GM12865 (cell line): ENCODE measurements at places on chromosomes 5 and 9.

DNA sequence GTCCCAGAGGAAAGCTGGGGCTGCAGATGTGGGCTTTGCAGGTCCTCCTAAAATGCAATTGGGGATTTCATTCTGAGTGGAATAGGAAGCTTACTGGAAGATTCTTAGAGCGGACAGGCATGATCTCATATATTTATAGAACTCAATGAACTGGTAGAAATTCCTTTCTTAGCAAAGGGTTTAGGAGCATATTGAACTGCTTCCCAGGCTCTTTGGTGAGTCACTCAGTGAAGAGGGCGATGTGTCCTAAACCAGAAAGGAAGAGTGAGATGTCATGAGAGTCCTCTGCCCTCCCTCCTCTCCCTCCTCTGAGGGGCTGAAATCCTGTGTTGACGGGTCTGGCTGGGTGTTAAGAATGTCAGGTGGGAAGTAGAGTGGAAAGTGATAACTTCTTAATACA lies 26.3 kb upstream of the SEMA6A start:
- no peak for DNase-seq

DNA sequence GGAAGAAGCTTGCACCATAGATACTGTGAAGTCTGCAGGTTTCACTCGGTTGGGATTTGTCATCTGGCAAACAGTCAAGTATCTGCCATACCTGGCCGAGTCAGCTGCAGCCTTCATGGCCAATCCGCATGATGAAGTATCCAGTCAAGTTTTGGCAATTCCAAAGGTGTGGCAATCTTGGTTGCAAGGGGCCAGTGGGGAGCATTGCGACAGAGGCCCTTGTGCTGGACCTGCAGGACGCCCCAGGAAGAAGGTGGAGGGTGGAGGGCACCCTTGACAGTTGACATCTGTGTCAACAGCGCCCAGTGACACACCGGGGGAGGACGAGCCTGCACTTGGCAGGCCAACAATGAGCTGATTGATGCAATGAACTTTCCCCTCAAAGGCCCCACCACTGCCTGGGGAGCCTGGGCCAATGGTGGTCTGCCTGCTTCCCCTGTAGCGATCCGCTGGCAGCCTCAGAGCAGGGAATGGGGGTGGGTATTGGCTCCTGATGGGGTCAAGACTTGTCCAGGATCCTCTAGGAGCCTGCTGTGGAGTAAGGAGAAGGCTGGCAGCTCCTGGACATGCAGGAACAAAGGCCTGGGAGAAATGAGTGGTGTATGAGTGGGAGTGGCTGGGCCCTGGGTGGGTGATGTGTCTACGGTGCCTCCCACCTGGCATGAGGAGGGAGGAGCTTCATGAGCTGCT lies 122.8 kb upstream of the PITX1 start:
- no peak for DNase-seq

DNA sequence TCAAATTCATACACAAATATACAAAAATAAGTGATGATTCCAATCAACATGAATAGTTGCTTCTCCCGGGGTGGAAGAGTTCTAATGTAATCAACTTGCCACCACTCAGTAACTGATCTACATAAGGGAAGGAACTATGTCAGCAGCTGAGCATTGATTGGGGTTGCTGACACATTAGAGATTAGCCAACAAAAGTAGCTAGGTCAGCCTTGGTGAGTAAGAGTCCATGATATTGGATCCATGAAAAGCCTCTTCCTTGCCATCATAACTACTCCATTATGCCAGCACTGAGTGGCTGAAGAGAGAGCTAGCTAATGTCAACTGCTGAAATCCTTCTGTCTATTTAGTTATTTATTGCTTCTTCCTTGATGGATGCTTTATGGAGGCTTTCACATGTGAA lies 309.8 kb downstream of the NFIB start:
- no peak for DNase-seq

DNA sequence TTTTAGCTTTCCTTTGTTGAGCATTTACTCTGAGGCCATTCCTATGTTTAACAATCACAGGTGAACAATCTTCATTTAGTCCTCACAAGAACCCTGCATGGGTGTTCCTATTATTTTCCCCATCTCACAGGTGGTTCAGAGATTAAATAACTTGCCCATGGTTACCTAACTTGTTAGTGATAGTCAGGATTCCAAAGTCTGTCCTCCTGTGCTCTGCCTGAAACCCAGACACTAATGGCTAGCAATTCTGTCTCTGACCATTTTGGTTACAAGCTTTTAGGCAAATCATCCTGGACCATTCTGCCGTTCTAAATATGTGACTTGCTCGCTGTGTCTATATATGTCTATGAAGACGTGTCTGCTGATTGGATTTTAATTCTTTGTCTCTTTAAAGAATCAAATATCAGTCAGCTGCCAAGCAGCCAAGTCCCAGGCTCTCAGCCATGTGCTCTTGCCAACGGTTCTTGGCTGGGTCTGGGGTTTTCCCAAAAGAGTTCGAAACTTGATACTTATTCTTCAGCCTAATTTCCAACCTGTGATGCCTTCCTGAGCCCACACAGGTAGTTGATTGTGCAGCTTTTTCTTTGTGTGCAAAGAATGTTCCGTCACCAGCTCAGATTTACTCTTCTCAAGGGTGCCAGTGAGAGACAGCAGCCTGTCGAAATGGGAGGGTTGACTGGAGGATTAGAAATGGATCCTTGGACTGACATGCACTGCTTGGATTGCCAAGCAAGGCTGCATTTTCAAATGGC lies 121.7 kb downstream of the NREP start:
- DNase-seq, result no peak

- peak; percentile 37 for DNase-seq
Observed at GRCh38 chr9:110918316-110919049, 119.8 kb downstream of the LPAR1 start.

- peak; percentile 77 for DNase-seq
Observed at GRCh38 chr5:80672140-80672736, 17.5 kb upstream of the DHFR start.

- DNase-seq, result no peak
Observed at GRCh38 chr5:160479926-160480325, 58.3 kb downstream of the PTTG1 start.

DNA sequence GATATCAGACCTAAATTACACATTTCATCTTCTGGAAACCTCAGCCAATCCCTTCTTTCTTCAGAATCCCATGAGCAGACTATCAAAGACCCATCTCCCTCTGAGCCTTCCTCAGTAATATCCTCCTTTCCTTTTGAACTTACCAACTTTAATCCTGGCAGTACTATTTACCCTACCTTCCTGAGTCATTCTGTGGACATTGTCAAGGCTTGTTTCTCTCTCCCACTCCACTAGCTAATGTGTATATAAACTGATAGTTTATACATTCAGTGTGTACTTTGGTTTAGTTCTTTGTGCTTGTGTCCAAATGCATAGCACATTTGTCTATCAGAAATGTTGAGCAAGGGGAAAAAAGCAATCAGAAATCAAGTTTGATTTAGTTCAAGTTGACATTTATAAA lies 568.3 kb downstream of the CSNK1G3 start:
- no peak for DNase-seq
